ENCODE measurements at places on chromosomes 11 and 22.

DNA sequence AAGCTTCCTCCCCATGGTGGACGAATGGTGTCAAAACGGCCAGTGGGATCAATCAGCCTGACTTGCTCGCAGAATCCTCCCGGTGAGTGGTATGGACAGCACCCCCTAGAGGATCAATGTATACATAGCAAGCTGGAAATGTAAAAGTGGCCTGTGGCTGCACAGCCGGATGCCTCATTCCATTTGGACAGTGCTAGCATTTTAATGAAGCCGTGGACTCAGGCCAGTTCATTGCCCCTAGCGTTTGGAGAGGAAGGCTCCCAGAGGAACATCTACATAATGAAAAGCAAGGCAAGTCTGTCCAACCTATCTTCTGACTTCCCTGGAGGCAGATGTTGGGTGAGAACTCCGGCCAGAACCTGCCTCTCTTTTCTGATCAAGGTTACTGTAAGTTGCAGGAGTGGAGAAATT is 942.3 kb downstream of the NTM start:
- no peak for DNase-seq

GRCh38 chr11:31818425-31818755 is 7.3 kb upstream of the PAX6 start:
- no peak for DNase-seq

DNA sequence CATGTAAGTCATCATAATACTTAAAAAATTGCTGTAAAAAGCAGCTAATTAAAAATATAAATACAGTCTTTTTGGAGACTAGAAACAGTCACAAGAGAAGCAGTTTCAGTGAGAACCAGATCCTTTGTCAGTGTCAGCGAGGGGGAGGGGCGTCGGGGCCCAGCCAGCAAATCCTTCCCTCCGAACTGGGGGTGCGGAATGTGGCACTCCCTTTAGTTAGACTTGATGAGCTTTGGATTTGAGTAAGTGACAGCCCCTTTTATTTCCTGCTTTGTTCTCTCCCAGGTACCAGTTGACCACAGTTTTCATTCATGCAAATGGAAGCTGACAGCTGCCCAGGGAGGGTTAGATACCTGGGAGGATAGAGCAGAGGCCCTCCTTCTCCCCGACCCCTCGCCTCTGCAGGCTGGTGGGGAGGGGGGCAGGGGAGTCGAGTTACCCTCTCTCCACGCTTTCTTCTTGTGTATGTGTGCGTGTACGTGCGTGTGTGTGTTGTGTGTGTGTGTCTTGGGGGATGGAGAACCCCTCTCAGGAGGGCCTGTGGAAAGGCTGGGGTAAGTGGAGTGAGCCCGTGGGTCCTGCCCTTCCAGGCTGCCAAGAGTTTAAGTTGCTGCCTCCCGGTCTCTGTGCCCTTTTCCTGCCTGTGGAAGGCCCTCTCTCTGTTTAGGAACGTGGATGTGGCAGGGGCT is 38.3 kb downstream of the PTPRJ start:
- no peak for DNase-seq

- no peak for DNase-seq
Observed at GRCh38 chr11:41879214-41879613, 419.8 kb upstream of the LRRC4C start.

DNA sequence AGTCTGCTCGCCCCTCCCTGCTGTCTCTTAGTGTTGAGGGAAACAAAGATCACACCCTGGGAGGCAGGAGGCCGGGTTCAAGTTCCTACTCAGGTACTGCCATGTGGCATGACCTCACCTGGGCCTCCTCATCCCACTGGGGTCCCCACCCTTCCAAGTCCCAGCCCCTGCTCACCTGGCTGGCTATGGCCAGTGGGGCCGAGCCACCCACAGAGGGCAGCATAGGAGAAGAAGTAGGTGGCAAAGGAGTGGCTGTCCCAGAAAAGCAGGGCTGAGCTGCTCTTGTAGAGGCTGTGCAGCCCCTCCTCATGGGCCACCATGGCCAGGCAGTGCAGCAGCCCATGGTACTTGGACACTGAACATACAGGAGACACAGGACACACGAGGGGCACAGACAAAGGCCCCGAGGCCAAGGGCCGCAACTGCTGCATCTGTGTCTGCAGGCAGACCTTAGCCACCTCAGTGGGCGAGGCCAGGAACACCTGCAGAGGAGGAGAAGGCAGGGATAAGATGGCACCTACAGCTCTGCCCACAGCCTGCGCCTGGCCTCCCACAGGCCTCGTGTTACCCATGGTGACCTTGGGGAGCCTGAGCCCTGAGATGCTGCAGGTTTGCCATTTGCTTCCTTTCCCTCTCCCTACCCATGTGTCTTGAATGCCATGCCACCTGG is 50.6 kb upstream of the MPEG1 start:
- no peak for DNase-seq

GRCh38 chr11:100823360-100823759 is 136.3 kb downstream of the ARHGAP42 start:
- no peak for DNase-seq

DNA sequence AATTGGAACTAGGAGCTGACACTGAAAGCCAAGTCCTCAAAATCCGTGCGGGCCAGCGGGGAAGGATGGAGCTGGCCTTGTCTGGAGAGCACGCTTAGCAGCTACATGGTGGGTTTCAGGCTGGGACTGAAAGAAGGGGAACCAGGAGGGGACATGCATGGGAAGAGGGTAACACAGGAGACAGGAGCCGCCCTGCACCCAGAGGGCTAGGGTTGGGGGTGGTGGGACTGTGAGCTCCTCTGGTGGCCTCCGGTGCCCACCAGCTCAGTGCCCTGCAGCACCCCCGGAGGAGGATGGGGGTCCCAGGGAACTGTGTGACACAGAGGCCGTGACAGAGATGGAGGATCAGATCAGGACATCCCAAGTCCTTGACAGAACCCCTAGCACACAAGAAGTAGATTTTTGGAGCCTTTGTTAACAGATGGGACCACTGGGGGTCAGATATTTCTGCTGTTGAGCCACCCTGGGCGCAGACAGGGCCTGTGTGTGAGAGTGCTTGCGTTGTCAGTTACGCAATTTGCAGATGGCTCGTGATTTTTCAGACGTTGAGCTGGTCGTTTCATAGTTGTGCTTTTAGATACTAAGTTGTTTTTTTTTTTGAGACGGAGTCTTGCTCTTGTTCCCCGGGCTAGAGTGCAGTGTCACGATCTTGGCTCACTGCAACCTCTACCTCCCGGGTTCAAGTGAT is 21.3 kb upstream of the GRAMD4 start:
- no peak for DNase-seq

Data from effector CD8-positive, alpha-beta T cell (primary cell).